Activated CD4-positive, CD25-positive, alpha-beta regulatory T cell (primary cell): ENCODE measurements at places on chromosomes 7 and 10.

GRCh38 chr7:121005996-121006584 lies 17.6 kb downstream of the CPED1 start:
- no peak for DNase-seq

DNA sequence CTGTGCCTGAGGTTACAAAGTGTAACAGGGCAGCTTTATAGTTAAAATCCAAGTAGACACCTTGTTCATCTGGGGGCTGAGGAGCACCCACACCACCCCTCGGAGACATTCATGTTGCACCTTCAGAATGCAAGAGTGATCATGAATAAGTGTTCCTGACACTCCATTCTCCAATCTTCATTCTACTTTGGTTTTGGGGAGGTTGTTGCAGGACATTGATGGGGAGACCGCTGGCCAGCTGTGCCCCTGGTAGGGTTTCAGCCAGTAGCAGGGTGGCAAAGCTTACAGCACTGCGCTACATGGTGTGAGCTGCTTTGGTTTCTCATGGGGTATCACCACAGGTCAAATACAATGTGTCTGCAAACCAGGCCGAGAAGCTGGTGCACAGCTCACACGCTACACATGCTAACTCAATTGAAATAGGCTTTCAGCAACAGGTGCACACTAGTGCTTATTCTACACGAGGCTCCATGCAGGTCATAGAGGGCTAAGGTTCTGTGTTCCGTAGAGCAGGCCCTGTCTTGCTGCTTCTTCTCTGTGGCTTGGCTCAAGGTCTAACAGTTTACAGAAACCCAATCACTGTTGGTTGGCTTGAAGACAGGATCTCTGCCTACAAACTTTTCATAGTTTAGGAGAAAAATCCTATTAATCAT lies 317.4 kb upstream of the ZNF32 start:
- no peak for DNase-seq

GRCh38 chr7:22633954-22634474 lies 93.0 kb upstream of the IL6 start:
- no peak for DNase-seq

DNA sequence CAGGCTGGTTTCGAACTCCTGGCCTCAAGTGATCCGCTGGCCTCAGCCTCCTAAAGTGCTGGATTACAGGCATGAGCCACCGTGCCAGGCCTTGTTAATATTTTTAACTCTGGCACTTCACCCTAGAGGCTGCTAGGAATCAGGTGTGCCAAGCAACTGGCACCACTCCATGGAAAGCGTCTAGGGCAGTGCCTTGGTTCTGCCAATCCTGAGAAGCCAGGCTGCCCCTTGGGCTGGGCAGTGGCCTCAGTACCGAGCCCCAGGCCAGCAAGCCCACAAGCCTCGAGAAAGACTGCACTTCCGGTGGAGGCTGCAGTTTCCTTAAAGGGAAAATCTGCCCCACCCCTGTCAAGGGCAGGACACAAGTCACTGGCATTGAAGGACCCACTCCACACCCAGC lies 11.3 kb downstream of the ALKBH4 start:
- DNase-seq: no peak

- DNase-seq: no peak
Measured at GRCh38 chr10:96133135-96133534, 3.0 kb downstream of the ZNF518A start.
